ENCODE measurements at places on chromosomes 3 and 15.

DNA sequence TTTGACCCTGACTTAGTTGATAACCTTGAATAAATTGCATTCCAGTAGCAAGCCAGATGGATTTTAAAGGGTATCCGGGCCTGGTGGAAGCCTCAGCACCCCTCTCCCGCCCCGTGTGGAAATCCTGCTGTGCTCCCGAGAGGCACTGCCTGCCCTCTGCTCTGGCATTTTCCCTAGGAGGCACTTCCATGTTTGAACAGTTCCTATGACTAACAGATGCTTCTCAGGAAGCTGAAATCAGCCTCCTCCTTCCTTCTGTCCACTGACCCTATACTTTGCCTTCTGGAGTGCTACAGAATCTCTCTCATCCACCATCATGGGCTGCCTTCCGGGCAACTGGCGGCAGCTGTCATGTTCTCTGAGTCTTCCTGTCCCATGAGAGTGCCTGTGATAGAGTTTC, 90.8 kb downstream of the GABRG3 start:
- no peak for DNase-seq

GRCh38 chr3:133692759-133693158, 31.0 kb upstream of the TOPBP1 start:
- no peak for DNase-seq

DNA sequence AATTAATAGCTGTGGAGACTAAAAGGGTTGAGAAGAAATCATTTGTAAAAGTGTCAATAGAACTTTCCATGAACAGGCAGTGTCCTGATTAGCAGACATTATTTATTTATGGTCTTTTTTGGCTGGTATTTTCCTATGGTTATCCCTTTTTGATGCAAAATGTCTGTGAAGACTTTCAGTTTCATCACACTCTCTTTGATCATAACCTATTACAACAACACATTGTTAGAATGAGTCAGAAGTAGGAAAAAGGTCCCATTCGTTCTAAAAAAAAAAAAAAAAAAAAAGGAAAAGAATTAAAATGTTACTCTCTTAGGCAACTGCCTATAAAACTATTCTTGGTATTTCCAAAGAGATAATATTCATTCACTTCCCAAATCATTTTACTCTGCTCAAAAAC, 62.1 kb downstream of the SLC49A4 start:
- no peak for DNase-seq

DNA sequence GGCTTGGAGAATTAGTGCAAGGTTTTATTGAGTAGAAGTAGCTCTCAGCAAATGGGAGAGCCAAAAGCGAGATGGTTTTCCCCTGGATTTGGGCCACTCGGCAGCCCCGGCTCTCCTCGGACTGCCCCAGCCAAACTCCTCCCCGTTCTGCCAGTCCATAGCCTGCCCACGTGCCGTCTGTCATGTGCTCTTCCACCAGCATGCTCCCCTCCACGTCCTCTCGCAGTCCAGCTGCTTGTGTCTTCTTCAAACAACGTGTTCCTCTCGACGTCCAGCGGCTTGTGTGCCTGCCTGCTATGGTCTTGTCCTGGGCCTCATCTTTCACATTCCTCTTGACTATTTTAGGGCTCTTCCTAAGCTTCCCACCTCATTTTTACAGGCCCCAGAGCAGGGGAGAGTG, 16.7 kb upstream of the SECISBP2L start:
- DNase-seq, result no peak

DNA sequence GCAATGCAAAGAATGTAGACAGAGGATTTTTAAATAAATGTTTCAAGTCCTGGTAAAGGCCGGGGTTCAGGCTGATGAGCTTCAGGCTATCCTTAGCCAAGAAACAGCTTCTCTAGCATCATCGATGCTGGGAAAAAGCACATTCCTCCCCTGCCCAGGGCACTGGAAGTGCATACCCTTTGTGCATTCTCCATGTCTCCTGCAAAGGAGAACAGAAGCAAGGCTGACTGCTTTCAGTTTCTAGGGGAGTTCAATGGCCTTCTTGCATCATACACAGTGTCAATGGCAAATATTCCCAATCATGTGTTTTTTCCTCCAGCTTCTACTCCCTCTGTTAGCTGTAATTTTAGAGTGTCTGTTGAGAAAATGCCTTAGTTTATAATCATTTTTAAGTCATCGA, 59.9 kb downstream of the GPR176 start:
- DNase-seq, result no peak

- no peak for DNase-seq
Measured at GRCh38 chr3:113103588-113103987, 107.8 kb upstream of the BOC start.

- no peak for DNase-seq
Measured at GRCh38 chr3:16838561-16838960, 46.2 kb upstream of the PLCL2 start.

DNA sequence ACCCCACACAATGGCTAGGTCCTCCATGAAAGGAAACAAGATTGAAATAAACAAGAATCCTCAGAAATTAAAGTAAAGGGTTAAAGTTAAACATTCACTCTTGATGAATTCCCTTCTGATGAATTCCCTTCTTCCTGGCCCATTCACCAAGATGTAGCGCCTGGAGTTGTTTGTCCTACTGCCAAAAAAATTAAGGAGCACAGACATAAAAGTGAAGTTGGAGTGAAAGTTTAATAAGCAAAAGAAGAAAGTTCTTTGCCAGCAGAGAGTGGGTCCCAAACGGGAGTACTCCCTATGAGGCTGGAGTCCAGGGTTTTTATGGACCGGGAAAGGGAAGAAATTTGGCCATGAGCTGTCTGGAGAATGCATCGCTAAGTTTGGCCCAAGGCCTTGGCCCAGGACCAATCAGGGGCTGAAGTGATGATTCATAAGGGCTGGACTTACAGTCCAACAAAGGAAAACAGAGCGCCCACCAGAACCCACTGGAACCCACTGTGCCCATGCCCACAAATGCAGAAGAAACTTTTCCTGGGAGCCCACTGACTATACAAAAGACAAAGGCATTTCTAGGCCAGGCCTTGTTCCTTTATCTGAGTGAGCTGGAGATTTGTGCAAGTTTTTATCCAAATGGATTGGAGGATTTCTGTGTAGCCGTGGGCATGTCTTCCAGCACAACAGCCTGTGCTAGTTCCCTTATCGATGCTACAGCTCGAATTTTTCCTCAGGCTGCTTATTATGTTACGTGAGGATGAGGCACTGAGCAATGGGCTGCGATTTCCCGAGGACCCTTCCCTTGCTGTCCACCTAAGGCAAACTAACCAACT, 1561.6 kb downstream of the OTOL1 start:
- no peak for DNase-seq

DNA sequence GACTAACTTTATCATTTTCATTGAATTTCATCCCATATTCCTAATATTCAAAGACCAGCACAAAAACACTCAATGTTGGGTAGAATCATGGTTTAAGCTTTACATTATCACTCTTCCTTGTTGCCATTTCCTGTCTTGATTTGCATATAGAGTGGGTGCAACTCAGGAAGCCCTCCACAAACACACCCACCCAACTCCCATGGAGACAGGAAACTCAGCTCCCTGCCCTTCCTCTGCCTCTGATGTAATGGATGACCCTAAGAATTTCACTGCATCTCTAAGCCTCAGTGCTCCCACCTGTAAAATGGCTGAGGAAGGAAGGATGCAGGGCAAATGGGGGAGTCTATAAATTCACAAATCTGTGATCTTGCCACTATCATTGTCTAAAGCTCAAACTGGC, 98.1 kb upstream of the BFSP2 start:
- DNase-seq, result no peak

DNA sequence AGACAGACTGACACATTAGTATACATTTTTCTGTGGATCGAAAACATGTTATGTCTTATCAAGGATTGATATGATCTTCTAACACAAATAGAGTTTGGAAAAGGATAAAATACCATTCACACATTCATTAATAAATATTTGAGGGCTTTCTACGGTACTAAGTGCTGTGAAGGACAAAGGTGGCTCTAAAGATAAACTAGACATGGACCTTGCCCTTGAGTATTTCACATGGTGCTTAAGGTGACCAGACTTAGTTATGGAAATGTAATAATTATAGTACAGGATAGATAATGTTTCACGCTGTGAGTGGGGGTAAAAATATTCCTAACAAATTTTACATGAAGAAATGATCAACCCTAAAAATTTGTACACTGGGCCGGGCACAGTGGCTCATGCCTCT, 3.8 kb upstream of the RAP2B start:
- DNase-seq, result no peak
